ENCODE measurements at places on chromosomes 2 and 18. TPM values are rescaled to one million over a fixed set of nuclear protein-coding genes. Genes with fewer than 3 reads are reported as not detected.

CTLA4 gene
- total RNA-seq, result not detected

TLX2 gene
- total RNA-seq, result not detected

PDE6D gene
- total RNA-seq, result 27.3 TPM

GNLY gene
- not detected for total RNA-seq

NEU2 gene
- total RNA-seq, result not detected

ASPRV1 gene
- total RNA-seq, result 0.73 TPM

RHOB gene
- total RNA-seq, result 31.5 TPM

DNA sequence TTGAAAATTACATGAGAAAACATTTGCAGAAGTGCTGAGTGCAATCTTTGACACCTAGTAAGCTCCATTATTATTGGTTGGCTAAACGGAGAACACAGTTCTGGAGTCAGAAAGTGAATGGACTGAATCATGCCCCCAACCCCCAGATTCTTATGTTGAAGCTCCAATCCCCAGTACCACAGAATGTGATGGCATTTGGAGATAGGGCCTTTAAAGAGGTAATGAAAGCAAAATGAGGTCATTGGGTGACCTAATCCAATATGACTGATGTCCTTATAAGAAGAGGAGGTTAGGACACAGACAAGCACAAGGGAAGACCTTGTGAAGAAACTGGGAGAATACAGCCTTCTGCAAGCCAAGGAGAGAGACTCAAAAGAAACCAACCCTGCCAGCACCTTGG is 200.9 kb upstream of the EPAS1 start:
- H3K36me3 ChIP-seq, result no peaks in the 10 kb centered on the region
- H3K27ac ChIP-seq, result no peak overlapping the region
- H3K4me3 ChIP-seq, result no peak overlapping the region
- peaks cover 5% of the 10 kb centered on the region for H3K27me3 ChIP-seq

GRCh38 chr2:112811841-112812306 is 24.7 kb downstream of the IL1B start:
- H3K4me3 ChIP-seq, result no peak overlapping the region
- H3K27ac ChIP-seq, result peak overlapping the region; percentile 62
- H3K27me3 ChIP-seq, result no peaks in the 10 kb centered on the region
- DNase-seq, result peak; percentile 91
- H3K4me1 ChIP-seq, result peaks cover 30% of the 10 kb centered on the region

DNA sequence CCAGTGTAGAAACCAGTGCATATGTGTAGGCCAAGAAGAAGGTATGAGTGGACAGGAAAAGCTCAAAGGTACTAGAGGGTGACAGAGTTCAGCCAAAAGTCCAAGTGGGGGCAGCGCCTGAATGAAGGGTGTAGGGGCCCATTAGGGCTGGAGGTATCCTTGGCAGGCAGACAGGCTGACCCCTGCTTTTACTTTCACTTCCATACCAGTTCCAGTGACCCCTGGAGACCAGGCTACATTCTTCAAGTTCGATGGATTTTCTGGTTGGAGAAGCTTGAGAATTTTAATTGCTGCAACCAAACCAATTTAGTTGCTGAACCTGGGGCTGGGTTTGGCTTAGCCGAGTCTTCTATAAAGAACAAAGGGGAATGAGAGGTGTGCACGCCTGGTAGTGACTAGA is 42.3 kb upstream of the MRPL33 start:
- H3K27me3 ChIP-seq, result no peaks in the 10 kb centered on the region
- no peak overlapping the region for H3K27ac ChIP-seq
- no peaks in the 10 kb centered on the region for H3K36me3 ChIP-seq
- H3K4me3 ChIP-seq, result no peak overlapping the region
- no peaks in the 10 kb centered on the region for H3K4me1 ChIP-seq

DNA sequence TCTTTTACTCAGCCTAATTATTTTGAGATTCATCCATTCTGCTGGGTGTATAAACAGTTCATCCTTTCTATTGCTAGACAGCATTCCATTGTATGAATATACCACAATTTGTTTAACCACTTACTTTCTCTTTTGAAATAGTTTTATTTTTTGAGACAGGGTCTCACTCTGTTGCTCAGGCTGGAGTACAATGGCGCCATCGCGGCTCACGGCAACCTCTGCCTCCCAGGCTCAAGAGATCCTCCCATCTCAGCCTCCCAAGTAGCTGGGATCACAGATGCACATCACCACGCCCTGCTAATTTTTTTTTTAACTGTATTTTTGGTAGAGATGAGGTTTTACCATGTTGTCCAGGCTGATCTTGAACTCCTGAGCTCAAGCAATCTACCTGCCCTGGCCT is 54.5 kb downstream of the USP37 start:
- H3K4me3 ChIP-seq, result no peak overlapping the region
- no peak for DNase-seq
- no peaks in the 10 kb centered on the region for H3K27me3 ChIP-seq
- peaks cover 3% of the 10 kb centered on the region for H3K4me1 ChIP-seq
- peaks cover 11% of the 10 kb centered on the region for H3K36me3 ChIP-seq

- H3K4me1 ChIP-seq, result no peaks in the 10 kb centered on the region
- peaks cover 7% of the 10 kb centered on the region for H3K27me3 ChIP-seq
- no peak overlapping the region for H3K4me3 ChIP-seq
- H3K27ac ChIP-seq, result no peak overlapping the region
- no peak for DNase-seq
Measured at GRCh38 chr2:38056216-38056615, 19.7 kb downstream of the CYP1B1 start.

GRCh38 chr2:235981631-235982030 is 186.6 kb downstream of the GBX2 start:
- H3K4me1 ChIP-seq, result no peaks in the 10 kb centered on the region
- no peak overlapping the region for H3K27ac ChIP-seq
- H3K4me3 ChIP-seq, result no peak overlapping the region
- no peak for DNase-seq

DNA sequence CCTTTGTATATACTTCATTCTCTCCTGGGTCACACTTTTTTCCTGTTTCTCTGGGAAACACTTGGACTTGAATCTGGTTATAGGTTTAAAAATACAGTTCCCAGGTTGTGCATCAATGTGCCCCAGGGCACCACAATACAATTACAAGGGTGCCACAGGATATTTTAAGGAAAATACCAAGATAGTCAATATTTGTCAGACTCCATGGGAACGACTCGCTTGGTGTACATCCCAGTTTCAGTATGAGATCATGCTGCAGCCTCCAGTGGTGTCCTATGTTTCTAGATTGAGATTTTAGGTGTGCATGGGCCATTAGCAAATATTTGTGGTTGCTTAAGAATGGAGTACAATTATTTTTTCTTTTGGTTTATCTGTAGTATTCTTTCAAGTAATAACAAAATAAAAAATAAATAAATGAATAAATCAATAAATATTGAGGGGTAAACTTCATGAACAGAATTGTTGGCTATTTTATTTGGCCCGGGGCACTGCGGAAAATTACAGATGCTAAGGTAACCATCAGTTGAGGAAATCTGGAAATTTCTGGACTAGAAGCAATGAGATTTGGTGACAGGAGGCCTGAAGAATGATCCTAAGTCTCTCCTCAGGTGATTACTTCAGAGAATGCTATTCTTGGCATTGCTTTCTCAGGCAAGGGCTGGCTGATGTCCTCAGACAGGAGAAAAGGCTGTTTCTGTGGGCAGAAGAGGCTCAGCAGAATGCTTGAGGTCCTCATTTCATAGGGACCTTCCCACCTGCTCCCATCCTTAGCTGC is 649.3 kb upstream of the SOX11 start:
- H3K36me3 ChIP-seq, result no peaks in the 10 kb centered on the region
- no peaks in the 10 kb centered on the region for H3K4me1 ChIP-seq
- DNase-seq, result no peak

DNA sequence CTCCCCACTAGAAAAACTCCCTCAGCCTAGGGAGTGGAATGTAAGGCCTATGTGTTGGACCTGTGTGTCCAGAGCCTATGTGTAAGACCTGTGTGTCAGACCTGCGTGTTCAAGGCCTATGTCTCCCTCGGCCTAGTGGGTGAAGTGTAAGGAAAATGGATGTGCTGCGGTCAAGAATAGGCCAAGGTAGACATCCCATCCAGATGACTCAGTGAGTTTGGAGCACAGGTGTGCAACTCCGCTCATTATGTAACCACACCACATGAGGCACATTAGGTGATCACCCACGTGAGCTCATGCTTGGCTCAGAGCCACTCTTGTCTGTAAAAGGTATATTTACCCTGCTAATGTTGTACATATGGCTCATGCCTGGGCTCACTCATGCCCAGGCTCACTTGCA is 565.3 kb upstream of the CRIM1 start:
- no peak overlapping the region for H3K27ac ChIP-seq
- no peaks in the 10 kb centered on the region for H3K27me3 ChIP-seq
- no peak for DNase-seq

DNA sequence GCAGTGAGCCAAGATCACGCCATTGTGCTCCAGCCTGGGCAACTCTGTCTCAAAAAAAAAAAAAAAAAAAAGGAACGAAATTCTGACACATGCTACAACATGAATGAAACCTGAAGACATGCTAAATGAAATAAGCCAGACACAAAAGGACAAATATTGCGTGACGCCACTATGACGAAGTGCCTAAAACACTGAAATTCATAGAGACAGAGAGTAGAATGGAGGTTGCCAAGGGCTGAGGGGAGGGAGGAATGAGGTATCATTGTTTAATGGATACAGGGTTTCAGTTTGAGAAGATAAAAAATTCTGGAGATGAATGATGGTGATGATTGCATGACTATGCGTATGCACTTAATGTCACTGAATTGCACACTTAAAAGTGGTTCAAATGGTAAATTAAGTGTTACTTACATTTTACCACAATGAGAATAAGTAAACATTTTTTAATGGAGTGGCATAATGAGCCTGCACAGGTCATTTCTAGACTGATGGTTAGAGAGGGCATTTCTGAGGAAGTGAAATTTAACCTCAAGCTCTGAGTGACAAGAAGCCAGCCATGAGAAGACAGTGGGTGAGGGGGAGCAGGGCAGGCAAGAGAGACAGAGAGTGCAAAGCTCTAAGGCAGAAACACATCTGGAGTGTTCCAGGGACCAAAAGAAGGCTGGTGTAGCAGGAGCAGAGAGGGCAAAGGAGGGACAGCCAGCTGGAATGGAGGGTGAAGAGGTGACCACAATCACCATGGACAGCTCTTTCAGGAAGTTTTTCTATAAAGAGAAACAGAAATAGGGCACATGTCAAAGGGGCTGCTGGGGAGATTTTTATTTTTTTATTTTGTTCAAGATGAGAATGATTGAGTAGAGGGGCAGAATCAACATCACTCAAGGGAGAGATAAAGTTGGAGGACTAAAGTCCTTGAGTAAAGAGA is 20.6 kb upstream of the EXOC6B start:
- H3K27ac ChIP-seq, result no peak overlapping the region
- DNase-seq, result no peak
- no peaks in the 10 kb centered on the region for H3K4me1 ChIP-seq
- H3K27me3 ChIP-seq, result no peaks in the 10 kb centered on the region
- H3K36me3 ChIP-seq, result no peaks in the 10 kb centered on the region
- no peak overlapping the region for H3K4me3 ChIP-seq

- no peaks in the 10 kb centered on the region for H3K27me3 ChIP-seq
- H3K4me3 ChIP-seq, result no peak overlapping the region
- H3K4me1 ChIP-seq, result no peaks in the 10 kb centered on the region
- no peak for DNase-seq
Measured at GRCh38 chr2:107358362-107358761, 468.3 kb upstream of the RGPD4 start.

DNA sequence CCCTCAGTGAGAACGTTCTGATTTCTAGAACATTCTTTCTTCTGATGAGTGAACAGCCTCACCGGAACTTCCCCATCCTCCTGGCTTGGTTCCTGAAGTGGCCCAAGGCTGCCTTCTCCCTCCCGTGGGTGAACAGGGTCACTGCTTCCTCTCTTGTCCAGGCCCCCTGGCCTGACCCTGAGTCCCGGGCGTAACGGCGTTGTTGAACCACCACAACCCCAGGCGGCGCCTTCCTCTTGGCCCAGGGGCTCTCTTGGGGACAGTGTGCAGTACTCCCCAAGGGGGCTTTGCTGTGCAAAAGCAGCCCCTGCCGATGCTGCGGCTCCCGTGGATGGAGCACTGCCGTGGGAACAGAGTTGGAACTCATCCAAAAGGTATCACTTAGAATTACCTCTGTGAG is 147.2 kb downstream of the TSN start:
- H3K4me3 ChIP-seq, result peak overlapping the region; percentile 44
- no peaks in the 10 kb centered on the region for H3K27me3 ChIP-seq
- H3K27ac ChIP-seq, result peak overlapping the region; percentile 66
- H3K4me1 ChIP-seq, result peaks cover 17% of the 10 kb centered on the region
- DNase-seq, result no peak

DNA sequence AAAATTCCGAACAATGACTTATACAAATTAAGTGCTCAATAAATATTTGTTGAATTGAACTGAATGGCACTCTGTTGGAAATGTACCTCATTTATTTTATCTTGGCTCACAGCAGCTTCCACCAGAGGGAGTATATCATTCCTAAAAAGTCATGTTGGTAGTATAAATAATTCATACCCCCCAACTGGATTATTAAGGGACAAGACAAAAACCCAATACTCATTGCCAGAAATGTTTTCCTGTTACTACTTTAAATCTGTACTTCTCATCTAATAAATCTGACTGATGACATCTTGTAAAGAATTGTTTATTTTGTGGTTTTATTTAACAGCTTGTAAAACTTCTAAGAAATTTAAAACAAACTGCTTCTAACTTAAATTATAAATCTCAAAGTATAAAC is 163.9 kb downstream of the CDH2 start:
- no peaks in the 10 kb centered on the region for H3K36me3 ChIP-seq
- H3K27ac ChIP-seq, result no peak overlapping the region
- H3K4me3 ChIP-seq, result no peak overlapping the region
- DNase-seq, result peak; percentile 36

- no peak overlapping the region for H3K4me3 ChIP-seq
- H3K27me3 ChIP-seq, result no peaks in the 10 kb centered on the region
- no peaks in the 10 kb centered on the region for H3K36me3 ChIP-seq
- H3K27ac ChIP-seq, result no peak overlapping the region
- peaks cover 27% of the 10 kb centered on the region for H3K4me1 ChIP-seq
Measured at GRCh38 chr18:808502-808901, 3.5 kb downstream of the YES1 start.

DNA sequence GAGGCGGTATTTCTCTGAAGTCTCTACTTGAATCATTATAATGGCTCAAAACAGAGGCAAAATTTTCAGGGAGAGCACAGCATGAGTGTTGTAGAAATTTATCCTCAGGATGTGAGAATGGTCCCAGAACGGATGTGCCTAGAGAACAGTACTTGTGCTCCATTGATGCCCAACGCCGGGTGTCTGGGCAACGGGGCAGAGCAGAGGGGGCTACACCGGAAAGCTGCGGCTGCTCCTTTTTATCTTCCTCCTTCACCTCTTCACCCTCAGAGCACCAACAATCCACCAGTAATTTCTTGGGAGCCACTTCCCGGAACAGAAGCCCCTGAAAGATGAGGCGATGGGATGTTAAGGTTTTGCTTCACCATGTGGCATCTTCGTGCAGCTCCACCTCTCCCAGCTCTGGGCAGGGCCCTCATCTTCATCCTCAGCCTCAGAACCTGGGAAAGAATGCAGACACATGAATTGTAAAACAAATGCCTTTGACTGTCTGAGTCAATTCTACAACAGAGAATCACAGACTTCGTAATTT is 71.5 kb downstream of the PTGR3 start:
- peaks cover 24% of the 10 kb centered on the region for H3K27me3 ChIP-seq
- DNase-seq, result no peak
- no peak overlapping the region for H3K27ac ChIP-seq
- H3K4me3 ChIP-seq, result no peak overlapping the region
- H3K4me1 ChIP-seq, result no peaks in the 10 kb centered on the region

Measured in A673 (cell line).